ENCODE measurements at places on chromosomes 1 and 21.

- no peak for DNase-seq
These were observed 92.5 kb upstream of the C21orf91 start for GRCh38 chr21:17911628-17912027.

GRCh38 chr1:236120721-236121153, 21.6 kb upstream of the GPR137B start:
- no peak for DNase-seq

- DNase-seq, result no peak
These were observed 1.2 kb downstream of the ETS2 start for GRCh38 chr21:38806942-38807284.

DNA sequence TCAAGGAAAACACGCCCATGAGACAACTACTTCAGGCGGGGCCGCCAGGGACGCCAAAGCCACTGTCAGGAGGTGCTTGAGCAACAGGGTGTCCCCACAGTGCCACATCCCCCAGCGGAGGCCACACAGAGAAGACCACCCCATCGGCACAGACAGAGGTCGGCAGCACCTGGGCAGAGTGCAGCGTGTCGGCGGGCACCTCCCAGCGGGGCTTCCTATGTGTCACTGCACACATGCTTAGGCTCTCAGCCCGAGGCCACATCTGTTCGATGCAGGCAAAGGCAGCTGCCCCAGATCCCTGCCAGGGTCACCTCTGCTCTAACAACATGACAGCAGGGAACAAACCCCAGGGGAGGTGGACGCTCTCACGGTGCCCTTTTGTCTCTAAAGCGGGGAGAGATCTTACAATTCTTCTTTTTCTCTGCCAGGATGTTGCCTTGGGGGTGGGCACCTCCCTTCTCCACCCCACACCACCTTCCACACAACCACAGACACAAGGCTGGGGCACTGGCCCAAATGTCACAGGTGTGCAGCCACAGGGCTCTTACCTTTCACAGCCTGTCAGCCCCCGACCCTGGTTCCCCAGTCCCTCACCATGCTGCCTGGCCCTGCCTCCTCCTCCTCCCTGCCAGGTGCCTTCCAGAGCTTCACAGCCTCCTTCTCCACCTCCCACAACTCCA, 4.2 kb downstream of the KRTAP10-8 start:
- DNase-seq, result no peak

DNA sequence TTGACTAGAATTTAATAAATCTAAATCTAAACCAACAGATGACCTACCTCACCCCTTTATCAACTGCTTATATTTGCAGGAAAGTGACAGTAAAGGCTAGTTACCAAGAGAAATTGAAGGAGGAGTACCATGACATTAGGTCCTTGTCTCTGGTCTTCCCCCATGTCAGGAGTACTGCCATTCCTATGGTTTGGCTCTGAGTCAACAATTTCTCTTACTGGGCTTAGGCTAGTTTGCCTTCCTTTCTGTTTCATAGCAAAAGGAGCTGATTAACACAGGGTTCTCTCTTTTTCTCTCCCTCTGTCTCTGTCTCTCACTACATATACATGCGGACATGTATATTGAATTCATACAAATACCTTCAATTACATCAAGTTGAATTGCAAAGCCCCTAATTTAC, 579.9 kb downstream of the DPYD start:
- DNase-seq, result no peak

Data from cortex of kidney (tissue), 1 donor.